Fibroblast of the aortic adventitia (primary cell): ENCODE measurements at places on chromosomes 13 and 19. TPM values are rescaled to one million over a fixed set of nuclear protein-coding genes. Genes with fewer than 3 reads are reported as not detected.

GRCh38 chr13:21243045-21243897 lies 66.8 kb downstream of the MRPL57 start:
- DNase-seq = no peak

DNA sequence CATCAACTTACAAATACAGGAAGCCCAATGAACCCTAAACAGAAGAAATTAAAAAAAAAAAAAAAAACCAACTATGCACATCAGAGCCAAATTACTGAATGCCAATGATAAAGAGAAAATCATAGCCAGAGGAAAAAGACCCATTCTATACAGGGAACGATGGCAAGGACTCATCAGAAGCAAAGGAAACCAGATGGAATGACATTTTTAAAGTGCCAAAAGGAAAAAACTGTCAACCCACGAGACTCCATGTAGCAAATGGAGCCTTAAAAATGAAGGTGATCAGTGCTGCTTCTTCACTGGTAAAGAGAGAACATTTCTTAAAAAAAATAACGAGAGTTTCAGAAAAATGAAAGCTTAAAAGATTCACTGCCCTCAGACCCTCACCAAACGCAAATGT lies 18.3 kb downstream of the PCID2 start:
- DNase-seq = no peak

DNA sequence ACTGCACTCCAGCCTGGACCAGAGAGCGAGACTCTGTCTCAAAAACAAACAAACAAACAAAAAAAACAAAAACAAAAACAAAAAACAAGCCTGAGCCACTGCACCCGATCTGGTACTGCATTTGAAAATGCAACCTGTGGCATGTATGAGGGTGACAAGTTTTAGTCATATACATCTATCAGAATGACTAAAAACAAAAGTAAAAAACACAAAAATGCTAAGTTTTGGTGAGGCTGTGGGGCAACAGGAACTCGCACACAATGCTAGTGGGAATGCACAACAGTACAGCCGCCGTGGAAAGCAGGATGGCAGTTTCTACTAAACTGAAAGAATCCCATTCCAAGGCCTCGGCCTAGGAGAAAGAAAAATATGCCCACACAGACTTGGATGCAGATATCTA lies 7.8 kb downstream of the EBPL start:
- DNase-seq = no peak

- peak; percentile 36 for DNase-seq
Observed at GRCh38 chr19:4624733-4625362, 14.5 kb upstream of the TNFAIP8L1 start.

GRCh38 chr19:35013041-35013819 lies 13.1 kb downstream of the GRAMD1A start:
- peak; percentile 62 for DNase-seq

DNA sequence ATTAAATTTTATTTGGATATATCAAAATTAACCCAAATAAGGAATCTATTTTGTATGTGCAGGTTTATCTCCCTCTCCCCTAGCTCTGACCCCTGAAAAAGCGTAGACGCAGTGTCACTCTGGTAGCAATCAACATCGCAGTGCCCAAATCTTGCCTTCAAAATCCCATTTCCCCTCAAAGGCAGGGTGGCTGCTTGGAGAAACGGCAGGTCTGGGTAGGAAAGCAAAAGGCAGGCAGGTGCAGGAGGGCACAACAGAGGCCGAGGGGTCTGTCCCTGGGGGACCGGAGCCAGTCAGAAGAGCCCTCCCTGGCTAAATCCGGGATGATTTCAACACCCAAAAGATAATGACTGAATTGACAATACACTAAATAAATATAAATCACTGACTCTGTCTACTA lies 41.9 kb downstream of the NAXD start:
- no peak for DNase-seq

DNA sequence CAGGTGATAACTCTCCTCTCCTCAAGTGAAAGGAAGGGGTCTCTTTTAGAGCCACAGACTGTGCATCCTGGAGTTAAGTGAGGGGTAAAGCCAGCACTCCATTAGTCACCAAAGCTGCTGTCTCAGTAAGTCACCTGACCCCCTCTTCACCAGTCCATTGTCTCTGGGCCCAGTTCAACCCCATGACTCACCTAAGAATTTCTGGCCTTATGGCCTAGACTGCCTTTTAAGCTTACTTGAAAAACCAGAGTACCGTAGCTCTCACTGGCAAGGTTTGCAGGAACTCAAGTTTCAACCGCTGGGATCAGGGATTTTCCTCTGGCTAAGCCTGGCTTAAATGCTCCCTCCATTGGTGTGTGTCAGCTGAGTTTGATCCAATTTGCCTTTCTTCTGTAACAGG lies 23.4 kb upstream of the EID2 start:
- peak; percentile 69 for DNase-seq

DNA sequence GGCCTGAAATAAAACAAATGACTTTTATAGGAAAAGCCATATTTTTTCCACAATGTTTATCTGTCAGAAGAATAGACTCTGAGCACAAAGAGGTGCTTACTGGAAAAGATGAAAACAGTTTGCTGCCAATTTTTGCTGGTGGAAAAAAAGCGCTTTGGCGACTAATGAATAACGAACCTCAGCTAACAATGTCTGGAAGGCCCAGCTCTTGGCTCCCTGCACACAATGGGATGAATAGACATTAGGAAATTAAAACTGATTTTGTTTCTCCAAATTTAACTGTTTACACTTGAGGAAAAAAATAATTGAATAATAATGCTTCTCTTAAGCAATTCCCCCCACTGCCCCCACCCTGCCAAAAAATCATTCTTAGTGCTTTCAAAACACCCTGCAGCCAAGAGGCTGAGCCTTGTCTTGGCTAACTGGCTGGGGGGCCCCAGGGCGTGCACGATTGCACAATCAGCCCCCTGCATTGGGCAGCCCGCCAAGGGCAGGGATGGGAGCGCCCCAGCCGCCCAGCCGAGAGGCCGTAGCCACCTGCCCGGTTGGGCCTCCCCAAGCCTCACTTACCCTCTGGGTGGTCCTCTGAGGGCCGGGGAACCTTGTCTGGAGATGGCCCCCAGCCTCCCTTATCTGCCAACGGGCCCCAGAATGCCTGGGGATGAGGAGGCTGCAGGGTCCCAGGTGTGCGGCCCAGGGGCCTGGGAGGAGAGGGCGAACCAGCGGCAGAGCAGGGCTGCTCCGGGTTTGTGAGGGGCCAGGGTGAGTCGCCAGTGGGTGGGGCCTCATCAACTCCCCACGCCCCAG lies 16.8 kb downstream of the CEBPG start:
- peak; percentile 87 for DNase-seq

DNA sequence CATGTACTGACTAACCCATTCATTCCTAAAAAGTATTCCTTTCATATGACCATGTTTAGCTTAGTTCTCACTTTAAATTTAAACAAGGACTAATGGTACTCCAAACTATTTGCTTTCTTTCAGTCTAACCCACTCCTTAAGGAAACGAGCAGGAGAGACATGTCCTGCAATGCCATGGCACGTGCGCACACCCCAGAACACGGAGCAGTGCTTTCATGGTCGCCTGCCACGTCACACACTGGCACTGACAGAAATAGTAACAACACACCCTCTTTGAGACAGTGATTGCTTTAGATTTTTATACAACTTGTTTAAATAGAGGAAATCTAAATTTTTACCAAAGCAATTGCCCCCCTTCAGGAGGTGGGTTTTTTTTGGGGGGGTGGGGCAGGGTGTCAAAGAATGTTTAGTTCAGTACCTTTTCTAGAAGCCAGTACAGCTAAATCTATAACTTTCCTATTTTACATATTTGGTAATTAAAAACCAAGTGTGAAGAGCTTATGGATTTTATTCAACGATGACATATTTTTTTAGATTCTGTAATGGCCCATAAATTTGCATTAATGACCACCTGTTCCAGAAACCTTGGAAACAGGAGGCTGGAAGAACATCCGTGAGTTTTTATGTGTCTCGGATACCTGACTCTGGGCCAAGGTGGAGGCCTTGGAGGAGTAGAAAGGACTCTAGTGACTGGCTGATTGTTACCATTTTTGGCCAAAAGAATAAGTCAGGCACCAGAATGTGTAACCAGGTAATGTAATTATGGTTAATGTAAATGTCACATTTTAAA lies 247.1 kb downstream of the DCT start:
- DNase-seq = no peak

GRCh38 chr13:84405286-84405685 lies 523.0 kb upstream of the SLITRK1 start:
- peak; percentile 39 for DNase-seq

DNA sequence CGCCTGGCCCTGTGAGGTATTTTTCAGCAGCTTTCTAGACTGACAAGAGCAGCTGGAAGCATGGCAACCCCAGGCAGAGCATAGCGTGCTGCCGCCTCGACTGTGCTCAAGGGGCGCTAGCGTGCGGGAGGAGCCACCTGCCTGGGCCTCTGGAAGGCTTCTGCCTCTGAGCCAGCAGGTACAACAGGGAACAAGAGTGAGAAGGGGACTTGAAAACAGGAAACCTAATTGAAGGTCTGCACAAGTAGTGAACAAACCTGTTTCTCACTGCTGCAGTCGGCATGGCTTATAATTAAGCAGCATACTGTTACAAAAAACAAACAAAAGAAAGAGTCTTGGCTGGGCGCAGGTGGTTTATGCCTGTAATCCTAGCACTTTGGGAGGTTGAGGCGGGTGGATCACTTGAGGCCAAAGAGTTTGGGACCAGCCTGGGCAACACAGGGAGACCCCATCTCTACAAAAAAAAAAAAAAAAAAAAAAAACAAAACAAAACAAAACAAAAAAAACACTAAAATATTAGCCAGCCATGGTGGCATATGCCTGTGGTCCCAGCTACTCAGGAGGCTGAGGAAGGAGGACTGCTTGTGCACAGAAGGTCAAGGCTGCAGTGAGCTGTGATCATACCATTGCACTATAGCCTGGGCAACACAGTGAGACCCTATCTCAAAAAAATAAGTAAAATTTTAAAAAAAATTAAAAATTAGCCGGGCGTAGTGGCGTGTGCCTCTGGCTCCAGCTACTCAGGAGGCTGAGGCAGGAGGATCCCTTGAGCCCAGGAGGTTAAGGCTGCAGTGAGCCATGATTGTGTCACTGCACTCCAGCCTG lies 12.6 kb upstream of the GARRE1 start:
- no peak for DNase-seq

GRCh38 chr13:29224206-29224605 lies 371.3 kb downstream of the SLC7A1 start:
- no peak for DNase-seq

- no peak for DNase-seq
Observed at GRCh38 chr19:16605115-16605514, 22.9 kb downstream of the MED26 start.

DNA sequence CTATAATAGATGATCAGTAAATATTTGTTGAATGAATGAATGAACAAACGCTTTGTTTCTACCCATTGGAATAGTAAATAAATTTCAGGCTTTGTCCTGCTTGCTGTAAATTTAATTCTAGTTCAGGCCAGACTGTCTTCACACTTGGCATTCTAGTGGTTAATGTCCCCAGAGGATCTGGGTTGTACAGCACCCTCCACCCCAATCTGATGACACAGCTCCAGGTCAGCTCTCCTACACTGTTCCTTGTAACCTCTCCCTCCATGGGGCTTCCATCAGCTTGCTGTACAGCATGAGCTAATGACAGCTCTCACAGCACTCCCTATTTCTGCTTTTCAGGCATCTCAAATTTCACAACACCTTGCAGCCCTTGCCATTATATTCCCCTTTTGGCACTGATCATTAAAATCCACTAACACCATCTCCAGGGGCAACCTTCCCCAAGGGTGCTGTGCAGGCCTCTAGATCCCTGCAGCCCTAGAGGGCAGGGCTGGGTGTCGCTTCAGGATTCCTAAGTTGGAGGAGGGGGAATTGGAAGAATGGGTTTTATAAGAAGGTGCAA lies 12.7 kb upstream of the KL start:
- DNase-seq = no peak

GRCh38 chr13:36030670-36031331 lies 100.4 kb downstream of the DCLK1 start:
- DNase-seq = peak; percentile 95

DNA sequence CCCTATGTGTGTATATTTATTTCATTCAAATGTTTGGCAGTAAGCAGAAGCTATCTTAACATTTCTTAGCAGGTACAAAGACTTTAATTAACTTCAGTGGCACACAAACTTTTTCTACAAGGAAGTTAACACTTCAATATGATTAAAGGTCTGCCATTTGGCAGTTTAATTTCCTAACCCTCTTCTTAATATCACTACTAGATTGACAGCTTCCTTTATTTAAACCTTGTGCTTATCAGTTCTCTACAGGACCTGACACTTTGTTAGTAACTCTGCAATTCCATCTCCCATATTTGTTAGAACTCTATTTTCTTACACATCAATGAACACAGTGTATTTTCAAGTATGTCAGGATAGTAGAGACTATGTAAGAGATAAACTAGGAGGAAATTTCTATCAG lies 152.4 kb upstream of the ATXN8OS start:
- no peak for DNase-seq

DNA sequence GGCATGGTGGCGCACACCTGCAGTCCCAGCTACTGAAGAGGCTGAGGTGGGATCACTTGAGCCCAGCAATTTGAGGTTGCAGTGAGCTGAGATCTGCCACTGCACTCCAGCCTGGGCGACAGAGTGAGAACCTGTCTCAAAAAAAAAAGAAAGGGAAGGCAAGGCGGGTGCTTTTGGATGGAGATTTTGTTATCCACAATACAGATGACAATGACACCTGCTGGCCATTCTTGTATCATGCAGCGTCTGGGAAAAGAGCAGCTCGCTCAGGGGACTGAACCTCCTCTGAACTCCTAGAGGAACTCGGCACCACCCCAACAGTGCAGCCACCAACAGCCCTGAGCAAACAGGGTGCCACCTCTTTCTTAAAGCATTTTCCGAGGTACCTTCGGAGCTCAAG lies 22.8 kb downstream of the HAUS8 start:
- peak; percentile 68 for DNase-seq

- DNase-seq = peak; percentile 91
Observed at GRCh38 chr13:76812206-76812897, 73.9 kb downstream of the KCTD12 start.

DNA sequence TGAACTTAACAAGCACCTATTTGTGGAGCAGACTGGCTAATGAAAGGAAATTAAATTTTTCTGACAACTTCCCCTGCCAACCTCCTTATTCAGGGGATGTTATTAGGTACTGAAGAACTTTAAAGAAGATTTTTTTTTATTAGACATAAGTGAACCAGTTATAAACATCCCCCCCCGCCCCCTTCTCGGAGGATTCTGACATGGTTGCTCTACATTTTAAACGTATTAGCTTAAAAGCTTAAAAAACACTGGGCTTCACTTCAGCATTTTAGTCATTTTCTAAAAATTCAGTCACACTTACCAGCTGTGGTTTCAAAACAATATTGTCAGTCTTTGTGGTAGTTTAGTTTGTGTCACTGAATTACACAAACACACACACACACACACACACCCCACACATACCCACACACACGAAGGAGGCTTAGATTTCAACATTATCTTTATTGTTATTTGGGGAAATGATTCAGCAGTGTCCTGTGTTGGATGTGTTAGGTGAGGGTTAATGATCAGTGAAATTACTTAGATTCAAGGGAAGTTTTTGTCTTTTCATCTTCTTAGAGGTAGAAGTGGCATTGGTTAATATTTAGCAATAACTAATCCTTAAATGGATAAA lies 145.7 kb downstream of the PCCA start:
- peak; percentile 35 for DNase-seq

The ABHD17A gene
- 48.0 and 51.2 TPM in 2 replicates for total RNA-seq

The FAM124A gene
- total RNA-seq = 3.3 TPM in 1 of 2 replicates, not detected in the other

The ZNF575 gene
- total RNA-seq = 0.63 TPM in 1 of 2 replicates, not detected in the other

The RFPL4AL1 gene
- total RNA-seq = not detected in 2 replicates

The PRSS57 gene
- not detected in 2 replicates for total RNA-seq

The CBARP gene
- total RNA-seq = 2.3 and 3.1 TPM in 2 replicates
